Type B pancreatic cell (in vitro differentiated cells): ENCODE measurements at places on chromosomes 11 and 22. TPM values are rescaled to one million over a fixed set of nuclear protein-coding genes. Genes with fewer than 3 reads are reported as not detected.

Gene LRP4
- 12.8 and 46.9 TPM in 2 replicates for total RNA-seq

Gene CHCHD10
- 87.2 and 156 TPM in 2 replicates for total RNA-seq

Gene TTC36
- 1.6 and 1.8 TPM in 2 replicates for total RNA-seq

Gene PIH1D2
- 3.1 and 5.5 TPM in 2 replicates for total RNA-seq

Gene GGT5
- total RNA-seq, result 0.14 and 0.80 TPM in 2 replicates
